Mesothelial cell of epicardium (in vitro differentiated cells): ENCODE measurements at places on chromosomes 2 and 18.

DNA sequence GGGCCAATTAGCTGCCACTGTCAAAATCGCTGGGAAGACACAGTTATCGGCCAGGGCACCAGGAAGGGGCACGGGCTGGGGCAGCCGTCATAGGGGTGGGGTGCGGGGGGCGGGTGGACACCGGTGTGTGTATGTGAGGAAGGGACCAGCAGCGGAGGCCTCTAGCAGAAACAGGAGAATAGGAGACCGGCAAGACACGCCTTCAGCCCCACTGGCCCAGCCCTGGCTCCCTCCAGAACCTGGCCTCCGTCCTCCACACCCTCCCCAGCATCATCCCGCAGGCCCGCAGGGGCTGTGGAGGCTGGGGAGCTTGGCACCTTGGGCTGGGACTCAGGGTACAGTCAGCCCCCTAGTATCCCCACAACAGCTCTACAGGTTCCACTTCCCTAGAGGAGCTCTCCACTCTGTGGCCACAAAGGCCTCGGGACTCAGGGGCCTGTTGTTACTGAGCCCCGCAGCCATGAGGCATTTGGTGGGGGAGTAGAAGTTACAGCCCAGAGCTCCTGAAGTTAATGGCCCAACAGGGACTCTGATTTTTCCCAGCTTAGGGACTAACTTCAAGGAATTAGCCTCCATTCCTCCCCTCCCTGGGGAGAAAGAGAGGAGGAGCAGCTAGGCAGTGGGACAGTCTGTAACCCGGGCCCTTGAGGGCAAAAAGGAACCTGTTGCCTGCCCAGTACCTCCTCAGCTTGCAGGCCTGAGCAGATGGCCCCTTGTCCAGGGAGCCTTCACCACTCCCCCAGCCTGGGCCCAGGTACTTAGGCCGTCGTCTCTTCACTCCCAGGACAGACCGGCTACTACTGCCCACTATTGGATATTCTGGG, 19.9 kb downstream of the SH2D6 start:
- H3K36me3 ChIP-seq = no peaks in the 10 kb centered on the region
- peaks cover 31% of the 10 kb centered on the region for H3K4me1 ChIP-seq
- no peak for DNase-seq
- peak overlapping the region; percentile 97 for H3K27ac ChIP-seq

- H3K27ac ChIP-seq = no peak overlapping the region
- DNase-seq = no peak
- no peaks in the 10 kb centered on the region for H3K4me1 ChIP-seq
- H3K36me3 ChIP-seq = no peaks in the 10 kb centered on the region
These were observed 34.9 kb downstream of the MGAT5 start for GRCh38 chr2:134288814-134289213.

DNA sequence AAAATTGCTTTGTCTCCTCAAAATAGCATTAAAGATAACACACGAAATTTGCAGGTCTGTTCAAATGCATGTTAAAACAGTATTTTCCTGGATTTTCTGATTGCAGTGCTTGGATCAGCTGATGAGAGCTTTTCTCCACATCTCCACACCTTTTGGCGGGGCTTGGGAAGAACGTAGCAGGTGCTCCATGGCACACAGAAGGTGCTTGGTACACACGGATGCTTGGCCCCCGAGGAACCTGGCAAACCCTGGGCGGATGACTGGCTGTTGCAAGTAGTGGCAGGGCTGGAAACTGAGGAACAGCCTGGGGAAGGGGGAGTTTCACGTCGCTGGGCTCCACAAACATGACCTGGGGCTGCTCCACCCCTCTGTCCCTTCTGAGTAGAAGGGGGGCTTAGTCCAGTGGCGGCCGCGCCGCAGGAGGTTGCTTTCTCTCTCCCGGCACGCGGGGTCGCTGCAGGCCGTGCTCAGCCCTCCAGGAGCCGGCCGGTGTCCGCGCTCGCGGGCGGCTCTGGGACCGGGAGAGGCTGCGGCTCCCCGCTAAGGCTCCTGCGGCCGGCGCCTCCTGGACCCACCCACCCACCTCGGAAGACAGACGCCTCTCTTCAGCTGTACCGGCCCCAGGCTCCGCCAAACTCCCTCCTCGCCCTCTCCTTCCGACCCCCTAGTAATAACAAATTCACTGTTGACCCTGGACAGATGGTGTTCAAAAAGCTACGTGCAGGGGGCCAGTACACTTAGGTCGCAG, 69.3 kb downstream of the MARCO start:
- DNase-seq = peak; percentile 81
- H3K4me3 ChIP-seq = no peak overlapping the region
- no peaks in the 10 kb centered on the region for H3K36me3 ChIP-seq
- H3K27ac ChIP-seq = no peak overlapping the region

DNA sequence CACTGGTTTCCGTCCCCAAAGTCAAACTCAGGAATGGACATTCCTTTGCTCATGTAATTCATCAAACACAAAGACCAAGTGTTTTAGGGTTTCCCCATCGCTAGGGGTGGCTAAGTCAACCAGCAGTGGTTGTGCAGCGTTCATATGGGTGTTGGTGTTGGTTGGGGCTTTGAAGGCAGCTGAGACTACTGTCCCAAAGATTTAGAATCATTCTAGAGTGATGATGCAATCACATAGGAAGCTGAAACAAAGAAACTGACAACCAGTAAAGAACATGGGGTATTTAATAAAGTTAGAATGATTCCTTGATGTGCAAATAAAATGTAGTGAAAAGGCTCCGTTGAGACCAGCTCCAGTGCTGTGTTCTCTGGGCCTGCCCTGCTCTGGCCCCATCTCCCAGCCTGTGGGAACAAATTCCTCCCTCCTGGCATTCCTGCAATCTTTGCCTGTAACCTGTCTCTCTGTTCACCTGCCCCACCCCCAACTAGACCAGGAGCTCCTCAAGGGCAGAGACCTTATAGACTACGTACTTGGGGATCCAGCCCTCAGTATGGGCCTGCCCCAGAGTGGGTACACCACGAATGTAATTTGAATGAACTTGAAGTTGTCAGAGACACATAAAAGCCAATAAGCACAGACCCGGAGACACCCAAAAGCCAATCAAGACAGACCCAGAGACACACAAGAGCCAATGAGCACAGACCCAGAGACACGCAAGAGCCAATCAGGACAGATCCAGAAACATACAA, 191.7 kb upstream of the TWIST2 start:
- H3K27ac ChIP-seq = peak overlapping the region; percentile 22
- DNase-seq = peak; percentile 26
- no peak overlapping the region for H3K4me3 ChIP-seq
- H3K36me3 ChIP-seq = peaks cover under 1% of the 10 kb centered on the region
- no peaks in the 10 kb centered on the region for H3K27me3 ChIP-seq

GRCh38 chr2:159399716-159400415, 113.4 kb upstream of the WDSUB1 start:
- DNase-seq = no peak
- H3K27ac ChIP-seq = peak overlapping the region; percentile 52
- H3K27me3 ChIP-seq = no peaks in the 10 kb centered on the region
- no peak overlapping the region for H3K4me3 ChIP-seq

- H3K27ac ChIP-seq = peak overlapping the region; percentile 32
- H3K4me3 ChIP-seq = no peak overlapping the region
- peaks cover 20% of the 10 kb centered on the region for H3K4me1 ChIP-seq
- peaks cover 36% of the 10 kb centered on the region for H3K36me3 ChIP-seq
- DNase-seq = no peak
These were observed 18.0 kb downstream of the ZC3H15 start for GRCh38 chr2:186503827-186504606.
